ENCODE measurements at places on chromosomes 12 and 14.

- no peak for DNase-seq
These were observed 475.8 kb downstream of the RAD51B start for GRCh38 chr14:68295316-68295816.

DNA sequence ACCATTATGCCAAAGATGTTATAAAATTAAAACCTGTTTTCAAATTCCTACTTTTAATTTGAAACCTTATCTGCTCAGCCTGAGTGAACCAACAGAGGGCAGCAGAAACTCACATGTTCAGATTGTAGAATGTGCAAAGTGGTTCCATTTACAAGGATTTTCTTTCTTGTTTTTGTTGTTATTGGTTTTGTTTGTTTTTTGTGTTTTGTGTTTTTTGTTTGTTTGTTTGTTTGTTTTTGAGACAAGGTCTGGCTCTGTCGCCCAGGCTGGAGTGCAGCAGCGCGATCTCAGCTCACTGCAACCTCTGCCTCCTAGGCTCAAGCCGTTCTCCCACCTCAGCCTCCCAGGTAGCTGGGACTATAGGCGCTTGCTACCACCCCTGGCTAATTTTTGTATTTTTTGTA is 22.8 kb upstream of the GARIN2 start:
- DNase-seq, result peak; percentile 13

DNA sequence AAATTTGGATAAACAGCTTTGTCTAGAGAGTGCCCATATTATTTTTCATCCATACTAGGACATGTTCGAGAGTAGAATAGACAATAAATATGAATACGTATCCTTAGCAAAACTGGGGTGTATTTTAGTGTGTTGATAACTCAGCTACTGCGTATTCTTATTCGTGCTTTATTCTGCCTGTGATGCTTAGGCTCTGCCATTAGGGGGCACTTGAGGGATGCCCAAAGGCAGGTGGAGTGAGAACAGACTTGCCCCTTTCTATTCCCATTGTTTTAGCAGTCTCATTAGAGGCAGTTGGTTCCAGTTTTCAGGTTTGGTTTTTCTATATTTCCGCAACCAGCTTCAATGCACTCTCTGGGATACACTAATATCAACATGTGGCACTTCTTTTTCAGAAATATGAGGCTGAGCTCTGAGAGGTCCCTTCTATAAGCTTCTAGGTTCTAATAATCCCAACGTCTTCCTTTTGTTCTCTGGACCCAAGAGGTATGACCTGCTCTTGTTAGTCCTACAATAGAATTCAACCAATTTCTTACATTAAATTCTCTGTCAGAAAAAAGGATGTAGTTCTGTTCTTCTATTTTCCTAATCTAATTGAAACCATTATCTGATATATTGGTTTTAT is 985.7 kb upstream of the FBXO33 start:
- no peak for DNase-seq

- no peak for DNase-seq
These were observed 4.5 kb downstream of the DCN start for GRCh38 chr12:91178139-91178561.

DNA sequence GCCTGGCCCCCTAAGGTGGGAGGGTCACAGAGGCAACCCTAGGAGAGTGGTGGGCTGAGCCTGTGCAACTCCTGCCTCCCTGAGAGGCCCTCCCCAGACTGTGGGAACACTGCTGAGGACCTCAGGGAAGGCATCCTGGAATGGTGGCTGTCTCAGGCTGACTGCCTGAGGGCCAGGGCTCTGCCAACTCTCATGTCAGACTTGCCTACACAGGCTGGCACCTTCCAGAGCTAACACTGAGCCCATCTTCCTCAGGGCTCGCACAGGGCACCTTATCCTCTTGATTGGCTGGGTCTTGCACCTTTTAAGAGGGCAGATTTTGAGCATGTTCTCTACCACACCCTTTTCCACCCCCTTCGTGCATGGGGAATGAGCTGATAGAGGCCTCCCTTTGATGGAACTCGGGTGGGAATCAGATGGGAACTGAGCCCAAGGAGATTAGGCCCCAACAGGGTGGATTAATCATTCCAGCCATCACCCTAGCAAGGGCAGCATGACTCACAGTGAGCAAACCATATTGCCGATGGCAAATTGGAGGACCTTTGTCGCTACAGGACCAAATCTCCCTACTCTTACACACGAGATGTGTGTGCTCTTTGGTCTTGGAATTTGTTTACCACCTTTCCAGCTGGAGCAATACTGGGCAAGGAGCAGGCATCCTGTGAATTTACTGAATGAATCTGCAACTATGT is 702.8 kb downstream of the VRK1 start:
- no peak for DNase-seq

DNA sequence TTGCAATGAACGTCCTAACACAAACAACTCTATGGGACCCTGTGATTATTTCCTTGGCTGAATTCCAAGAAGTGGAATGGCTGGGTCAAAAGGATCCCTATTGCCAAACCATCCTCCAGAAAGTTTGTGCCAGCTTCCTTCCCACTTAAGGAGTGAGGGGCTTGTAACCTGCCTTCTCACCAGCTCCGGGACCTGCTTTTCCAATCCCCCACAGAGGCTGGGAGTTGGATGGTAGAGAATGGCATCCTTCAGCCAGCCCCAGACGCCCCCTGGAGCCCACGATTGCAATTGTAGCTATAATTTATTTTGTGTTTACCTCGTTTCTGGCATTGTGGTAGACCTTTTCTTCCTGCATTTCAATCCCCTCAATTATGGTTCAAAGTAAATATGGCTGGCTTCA is 9.7 kb upstream of the ZDHHC22 start:
- no peak for DNase-seq

DNA sequence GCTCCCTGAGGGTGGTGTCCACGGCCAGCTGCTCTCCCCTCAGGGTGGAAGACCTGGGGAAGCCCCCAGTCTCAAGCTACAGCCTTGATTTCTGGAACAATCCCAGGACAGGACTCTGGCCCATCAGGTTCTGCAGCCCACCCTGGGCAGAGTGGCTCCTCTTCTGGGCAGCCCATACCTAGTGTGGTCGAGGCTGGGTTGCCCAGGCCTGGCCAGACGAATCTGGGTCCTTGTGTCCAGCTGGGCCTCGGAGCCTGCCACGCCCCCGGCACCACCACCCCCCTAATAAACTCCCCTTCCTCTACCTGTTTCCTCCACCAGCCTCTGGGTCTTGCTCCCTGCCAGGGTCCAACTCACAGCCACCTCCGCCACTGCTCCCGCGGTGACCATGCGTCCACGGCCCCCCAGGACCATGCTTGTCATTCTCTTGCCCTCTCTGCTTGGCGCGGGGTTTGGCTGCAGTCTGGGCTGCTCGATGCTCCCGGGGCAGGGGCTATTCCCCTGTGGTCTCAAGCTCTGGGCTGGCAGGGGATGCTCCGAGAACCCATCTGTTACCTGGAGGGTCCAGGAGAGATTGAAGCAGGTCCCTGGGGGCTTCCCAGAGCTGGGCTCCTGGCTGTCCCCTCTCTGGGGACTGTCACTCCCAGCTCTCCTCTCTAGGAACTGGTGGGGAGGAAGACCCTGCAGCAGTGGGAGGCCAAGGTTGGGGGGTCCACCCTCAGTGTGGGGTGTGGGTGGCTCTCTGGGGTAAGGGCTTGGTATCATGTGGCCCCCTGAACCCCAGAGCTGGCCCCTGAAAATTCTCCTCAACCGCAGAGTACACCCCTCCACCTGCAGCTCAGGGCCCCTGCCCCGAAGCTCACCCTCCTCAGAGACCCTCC is 8.7 kb upstream of the GPR132 start:
- no peak for DNase-seq

Measured in CD4-positive, alpha-beta T cell treated with Interleukin-6 at 100 ng/mL for 8 hours (primary cell).